T-helper 1 cell (primary cell): ENCODE measurements at places on chromosomes 1 and 21.

DNA sequence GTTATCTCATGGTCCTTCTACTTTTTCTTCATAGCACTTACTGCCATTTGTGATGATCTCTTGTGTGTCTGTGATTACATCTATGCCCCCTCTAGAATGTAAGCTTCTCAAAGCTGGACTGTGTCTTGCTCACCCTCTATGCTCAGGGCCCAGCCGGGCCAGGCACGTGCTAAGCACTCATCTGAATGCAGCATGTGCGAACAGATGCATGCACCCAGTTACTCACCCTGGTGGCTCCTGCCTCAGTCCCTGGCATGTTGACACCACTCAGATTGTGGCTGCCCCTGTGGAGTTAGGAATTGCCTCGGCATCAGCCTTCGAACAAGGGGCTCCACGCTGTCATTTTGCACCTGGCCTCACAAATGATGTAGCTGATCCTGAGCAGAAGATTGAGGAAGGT, 19.6 kb upstream of the PABPC4 start:
- DNase-seq = no peak

- DNase-seq = no peak
Measured at GRCh38 chr1:161772397-161772796, 6.3 kb downstream of the ATF6 start.

GRCh38 chr1:153404768-153405167, 11.6 kb upstream of the S100A7A start:
- DNase-seq = peak; percentile 38

DNA sequence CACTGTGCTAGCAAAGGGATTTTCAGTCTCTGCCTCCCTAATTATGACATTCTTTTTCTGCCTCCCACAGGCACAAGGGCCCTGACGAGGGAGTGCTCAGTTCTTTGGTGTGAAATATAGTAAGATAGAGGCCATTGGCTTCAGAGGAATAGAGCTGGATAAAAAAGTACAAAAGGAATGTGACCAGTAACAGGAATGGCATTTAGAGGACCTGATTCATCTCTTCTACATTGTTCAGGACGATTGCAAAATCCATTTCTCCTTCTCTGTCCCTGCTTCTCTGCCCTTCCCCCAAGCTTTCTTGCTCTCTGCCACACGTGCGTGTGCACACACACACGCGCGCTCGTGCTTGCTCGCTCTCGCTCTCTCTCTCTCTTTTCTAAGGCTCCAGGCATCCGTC, 668.2 kb downstream of the KIF26B start:
- DNase-seq = no peak

DNA sequence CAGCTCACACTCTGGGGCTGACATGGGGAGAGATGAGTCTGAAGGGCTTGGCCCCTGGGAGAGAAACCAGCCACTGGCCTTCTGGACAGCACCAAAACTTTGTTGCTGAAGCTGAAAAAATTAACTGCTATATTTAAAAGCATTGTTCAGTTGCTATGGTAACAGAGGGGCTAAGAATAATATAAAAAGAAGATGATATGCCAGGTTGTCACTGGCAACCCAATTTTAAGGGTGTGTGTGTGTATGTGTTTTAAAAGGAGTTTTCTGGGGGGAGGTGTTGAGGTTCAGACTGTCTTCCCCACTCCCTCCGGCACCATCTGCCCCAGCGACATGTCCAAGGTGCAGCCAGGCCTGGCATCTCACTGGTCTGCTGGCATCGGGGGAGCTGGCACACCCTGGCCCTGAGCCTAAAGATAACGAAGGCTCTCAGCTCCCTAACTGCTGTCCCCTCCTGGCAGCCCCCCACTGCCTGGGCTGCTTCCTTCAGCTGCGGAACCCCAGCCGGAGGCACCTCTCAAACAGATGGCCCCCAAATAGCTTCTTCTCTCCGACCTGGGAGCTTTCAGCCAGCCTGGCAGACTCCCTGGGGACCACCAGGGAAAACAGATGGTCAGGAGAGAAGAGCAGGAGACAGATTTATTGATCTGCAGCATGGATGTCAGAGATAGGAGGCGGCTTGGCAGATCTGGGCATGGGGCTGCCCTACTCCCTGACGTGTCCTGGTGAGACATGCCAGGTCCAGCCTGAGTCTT, 203.9 kb downstream of the HIVEP3 start:
- DNase-seq = no peak

- no peak for DNase-seq
Measured at GRCh38 chr1:91797164-91797563, 88.8 kb downstream of the TGFBR3 start.

DNA sequence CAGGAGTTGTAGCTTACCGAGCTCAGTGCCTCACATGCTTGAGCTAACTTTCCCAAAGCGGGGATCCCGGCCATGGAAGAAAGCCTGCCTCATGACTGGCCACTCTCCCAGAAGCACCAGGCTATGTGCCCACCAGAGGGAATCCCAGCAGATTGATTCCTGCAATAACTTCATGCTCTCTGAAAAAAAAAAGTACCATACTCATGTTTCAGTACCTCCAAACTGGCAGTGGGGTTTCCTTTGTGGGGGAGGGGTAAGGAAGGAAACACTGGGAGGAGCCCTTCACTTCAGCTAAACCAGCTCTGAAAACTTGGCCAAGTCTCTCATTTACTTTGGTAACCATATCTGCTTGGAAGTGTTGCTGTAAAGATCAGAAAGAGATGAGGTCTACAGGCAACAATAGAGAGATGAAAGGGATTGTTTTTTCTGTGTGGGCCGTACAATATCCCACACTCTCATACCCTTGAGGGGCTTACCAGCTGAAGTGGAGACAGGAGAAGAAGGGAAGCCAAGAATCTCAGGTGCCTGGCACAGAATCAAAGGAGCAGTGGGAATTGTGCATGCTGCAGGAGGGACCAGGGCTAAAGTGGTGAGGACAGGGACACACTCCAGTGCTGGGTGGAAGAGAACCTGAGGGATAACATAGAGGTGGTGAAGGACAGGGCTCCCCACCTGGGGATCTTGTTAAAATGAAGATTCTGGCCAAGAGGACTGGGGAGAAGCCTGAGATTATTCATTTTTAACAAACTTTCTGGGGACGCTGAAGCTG, 42.4 kb upstream of the TACSTD2 start:
- DNase-seq = no peak

DNA sequence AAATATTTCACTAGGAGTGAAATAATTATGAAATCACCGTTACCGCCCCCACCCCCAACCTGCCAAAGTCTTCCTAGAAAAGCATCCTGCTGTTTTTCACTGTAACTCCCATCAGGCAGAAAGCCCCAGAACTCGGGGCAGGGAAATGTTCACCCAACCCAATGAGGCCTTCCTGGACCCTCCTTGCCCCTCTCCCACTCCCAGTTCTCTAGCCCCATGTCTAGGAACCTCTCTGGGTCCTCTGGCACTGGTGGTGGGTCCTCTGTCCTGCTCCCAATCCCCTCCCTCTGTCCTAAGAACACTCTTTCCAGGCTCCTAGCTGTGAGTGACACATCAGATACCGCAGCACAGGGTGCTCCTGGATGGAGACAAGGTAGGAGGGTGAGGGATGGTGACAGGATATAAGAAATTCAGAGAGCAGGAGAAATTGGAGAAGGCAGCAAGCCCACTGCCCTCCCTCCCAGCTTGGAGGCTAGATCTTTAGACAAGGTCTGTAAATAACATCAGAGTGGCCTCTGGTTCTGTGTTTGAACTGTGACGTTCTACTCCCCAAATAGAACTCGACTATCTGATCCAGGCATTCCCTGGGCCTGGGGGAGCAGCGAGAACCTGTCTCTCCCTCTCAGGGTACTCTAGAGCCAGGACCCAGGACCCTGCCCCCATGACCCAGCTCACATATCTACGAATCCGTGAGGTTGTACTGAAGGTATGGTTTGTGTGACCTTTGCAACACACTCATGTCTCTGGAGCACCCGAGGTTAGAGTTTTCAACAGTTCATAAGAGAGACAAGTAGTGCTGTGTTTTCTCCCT, 23.3 kb upstream of the BTG2 start:
- no peak for DNase-seq

DNA sequence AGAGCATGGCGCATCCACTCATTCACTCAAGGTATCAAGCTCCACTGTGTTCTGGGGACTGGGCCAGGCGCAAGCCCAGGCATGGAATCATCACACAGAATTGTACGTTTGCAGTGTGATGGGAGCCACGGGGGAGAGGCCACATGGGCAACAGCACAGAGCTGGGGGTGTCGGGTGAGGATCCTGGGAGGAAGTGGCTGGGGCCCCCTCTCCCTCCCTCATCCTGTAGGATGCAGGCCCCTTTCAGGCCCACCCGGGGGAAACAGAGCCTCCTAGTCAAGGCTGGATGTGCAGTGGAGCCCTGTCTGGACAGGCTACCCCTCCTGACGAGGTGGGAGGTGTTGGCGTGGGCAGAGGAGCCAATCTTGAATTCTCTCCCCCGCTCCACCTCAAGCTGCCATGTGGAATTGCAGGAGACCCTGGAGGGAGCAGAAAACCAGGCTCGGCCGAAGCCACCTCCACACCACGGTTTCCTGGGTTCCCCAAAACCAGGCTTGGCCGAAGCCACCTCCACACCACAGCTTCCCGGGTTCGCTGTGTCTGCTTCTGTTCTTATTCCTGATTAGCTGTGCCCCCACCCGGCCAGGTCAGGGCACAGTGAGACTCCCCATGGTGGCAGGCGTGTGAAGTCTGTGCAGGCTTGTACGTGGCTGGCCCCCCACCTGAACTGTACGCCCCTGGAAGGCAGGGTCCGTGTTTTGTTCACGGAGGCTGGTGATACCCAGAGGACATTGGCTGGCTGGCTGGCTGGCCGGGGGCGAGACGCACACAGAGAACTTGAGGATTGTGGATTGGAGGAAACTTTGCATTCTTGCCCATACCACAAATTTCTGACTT, 4.2 kb upstream of the C1orf174 start:
- DNase-seq = no peak

DNA sequence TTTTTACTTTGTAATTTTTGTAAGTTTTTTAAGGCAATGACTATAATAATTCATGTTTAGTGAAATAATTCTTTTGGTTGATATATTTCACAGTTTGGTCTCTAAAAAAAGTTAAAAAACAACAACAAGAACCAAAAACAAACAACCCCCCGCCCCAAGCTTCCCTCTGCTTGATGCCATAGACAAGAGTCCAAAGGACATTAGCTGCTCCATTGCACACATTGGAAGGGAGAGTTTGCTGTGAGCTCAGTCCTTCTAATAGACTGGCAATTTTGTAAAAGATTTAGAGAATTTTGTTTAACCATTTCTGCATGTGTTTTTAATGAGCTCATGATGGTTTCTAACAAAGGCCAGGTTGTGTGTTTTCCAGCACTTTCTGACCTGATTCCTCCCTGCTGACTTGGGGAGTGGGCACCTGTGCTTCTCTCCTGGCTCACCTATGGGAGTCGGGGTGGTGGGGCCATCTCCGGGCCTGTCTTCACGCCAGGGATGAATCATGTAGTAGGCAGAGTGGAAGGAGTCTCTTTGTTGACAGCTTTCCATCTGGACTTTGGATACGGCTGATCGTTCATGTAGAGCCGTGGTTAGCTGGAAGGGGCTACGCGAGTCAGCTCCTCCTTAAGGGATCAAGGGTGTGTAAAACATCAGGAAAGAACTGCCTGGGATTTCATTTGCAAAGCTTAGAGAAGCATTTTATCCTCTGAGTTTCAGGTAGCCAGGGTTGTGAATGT, 14.1 kb downstream of the ZBTB18 start:
- no peak for DNase-seq
